COR-L47 (cell line): ENCODE measurements at places on chromosomes 2 and 18.

DNA sequence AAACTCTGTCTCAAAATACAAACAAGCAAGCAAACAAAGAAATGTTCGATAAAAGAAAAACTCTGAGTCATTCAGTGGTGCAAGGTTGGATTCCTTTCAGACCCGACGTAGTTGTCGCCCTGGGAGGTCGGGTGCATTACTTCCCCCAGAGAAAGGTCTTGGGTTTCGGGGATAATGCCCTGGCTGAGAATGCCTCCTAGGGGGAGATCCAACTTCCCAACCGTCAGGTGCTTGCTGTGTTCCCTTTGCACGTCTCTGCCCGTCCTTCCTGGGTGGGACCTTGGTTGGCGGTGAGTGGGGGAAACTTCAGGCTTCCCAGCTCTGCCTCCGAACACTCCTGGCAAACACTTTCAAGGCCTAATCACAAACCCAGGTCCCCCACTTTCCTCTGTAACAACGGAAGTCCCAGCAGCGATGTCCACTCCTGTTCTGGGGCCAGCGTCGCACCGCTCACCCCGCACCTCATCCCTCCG is 609 bp downstream of the TPGS2 start:
- peak; percentile 70 for DNase-seq

DNA sequence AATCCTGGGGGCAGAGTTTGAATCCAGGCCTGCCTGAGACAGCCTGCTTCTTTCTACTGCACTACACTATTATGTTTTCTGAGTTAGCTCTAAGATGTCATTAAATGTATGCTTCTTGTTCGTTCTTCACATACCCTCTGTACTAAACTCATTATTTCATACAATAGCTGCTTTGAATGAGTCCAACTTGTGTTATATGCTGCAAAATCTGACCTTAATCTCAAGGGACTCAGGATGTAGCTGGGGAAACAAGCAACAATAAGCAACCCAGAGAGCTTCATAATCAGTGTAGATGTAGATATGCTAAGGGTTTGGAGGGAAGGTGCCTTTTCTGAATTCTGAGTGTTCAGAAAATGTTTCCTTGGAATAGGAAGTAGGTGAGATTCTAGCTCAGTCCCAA is 14.4 kb downstream of the FMNL2 start:
- DNase-seq: no peak

- DNase-seq: no peak
These were observed 620.1 kb upstream of the GCFC2 start for GRCh38 chr2:76330865-76331264.

GRCh38 chr2:26243470-26244308 is 743 bp downstream of the HADHA start:
- no peak for DNase-seq

DNA sequence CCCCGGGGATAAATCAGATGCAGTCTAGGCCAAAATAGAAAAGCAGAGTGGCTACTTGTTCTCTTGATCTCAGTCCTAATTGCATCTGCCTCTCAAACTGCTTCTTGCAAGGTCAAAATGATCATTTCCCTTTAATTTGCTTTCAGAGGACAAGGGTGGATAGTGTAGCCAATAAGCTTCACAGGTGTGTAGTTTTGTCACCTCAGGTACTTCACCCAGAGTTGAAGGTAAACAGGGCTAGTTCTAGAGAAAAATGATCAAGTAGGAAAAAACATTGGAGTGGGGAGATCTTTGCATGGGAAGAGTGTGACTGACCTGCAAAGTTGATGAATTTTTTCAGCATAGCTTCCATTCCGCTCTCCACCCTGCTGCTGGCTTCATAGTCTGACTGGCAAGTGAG is 8.7 kb downstream of the ERICH2 start:
- DNase-seq: no peak

DNA sequence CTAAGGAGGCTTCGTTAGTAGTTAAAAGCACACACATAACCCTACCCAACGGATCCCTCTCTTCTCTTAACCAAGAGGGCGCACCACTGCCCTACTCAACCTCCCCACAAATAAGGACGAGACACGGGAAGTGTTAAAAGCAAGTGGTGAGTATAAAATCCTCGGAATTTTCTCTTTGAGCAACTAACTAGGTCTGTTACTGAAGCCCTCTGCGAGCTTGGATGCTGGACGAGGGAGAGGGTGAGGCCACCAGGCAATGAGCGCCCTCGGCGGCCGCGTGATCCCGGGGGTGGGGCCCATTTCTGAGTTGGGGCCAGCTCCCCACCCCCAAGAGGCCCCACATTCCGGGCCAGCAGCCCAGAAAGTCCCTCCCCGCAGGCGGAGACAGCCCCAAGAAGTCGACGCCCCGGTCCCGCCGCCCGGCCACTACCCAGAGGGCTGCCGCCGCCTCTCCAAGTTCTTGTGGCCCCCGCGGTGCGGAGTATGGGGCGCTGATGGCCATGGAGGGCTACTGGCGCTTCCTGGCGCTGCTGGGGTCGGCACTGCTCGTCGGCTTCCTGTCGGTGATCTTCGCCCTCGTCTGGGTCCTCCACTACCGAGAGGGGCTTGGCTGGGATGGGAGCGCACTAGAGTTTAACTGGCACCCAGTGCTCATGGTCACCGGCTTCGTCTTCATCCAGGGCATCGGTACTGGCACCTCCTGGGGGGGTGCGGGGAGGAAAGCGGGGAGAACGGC is at the start of gene CYBRD1:
CYBRD1 (plus strand) TSS at position 423 of the 736 bp plus-strand sequence; CDS start at position 495, 72 bp downstream.
- DNase-seq: no peak

- no peak for DNase-seq
These were observed 220.8 kb downstream of the ALK start for GRCh38 chr2:29700560-29700959.

DNA sequence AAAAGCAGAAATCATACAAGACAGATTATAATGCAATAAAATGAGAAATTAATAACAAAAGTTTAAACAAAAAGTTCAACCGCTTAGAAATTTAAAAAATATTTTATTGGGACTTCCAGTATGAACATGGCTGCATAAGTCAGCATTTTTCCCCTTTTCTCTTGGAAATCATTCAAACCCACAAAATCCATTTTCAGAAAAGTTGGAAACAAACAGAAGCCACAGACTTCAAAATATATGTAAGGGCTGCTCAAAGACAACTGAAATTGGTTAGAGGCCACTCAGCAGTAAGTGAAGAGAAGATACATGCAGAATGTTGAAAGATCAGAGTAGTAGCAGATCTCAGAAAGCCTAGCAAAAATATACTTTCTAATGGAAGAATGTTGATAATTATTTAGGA is 194.0 kb downstream of the DYSF start:
- no peak for DNase-seq

- DNase-seq: no peak
These were observed 28.2 kb upstream of the NARS1 start for GRCh38 chr18:57649556-57650500.

GRCh38 chr2:38390947-38391346 is 13.9 kb upstream of the ATL2 start:
- no peak for DNase-seq

DNA sequence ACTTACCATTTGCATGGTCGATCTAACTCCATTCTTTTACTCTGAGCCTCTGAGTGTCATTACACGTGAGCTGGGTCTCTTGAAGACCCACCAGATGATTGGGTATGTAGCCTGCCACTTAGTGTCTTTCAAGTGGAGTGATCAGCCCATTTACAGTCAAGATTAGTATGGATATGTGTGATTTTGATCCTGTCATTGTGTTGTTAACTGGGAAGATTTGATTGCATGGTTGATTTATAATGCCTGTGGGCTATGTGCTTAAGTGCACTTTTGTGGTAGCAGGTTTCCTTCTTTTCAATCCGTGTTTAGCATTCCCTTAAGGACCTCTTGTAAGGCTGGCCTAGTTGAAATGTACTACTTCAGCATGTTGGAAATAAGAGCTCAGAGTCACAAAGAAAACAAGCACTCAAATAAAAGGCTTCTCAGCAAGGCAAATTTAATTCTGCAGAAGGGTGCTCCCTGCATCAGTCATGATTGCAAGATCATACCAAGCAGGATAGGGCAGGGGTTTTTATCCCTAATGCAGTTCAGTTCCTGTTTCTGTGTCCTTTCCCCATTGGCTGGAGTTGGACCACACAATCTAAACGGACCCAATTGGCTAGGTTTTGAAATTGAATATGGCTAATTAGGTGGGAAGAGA is 230.7 kb upstream of the SYT4 start:
- DNase-seq: no peak

- no peak for DNase-seq
These were observed 12.7 kb downstream of the CYTIP start for GRCh38 chr2:157431176-157431575.

GRCh38 chr2:216498070-216498378 is 620 bp upstream of the RPL37A start:
- no peak for DNase-seq

- DNase-seq: no peak
These were observed 452.6 kb downstream of the CDH2 start for GRCh38 chr18:27724362-27724761.

DNA sequence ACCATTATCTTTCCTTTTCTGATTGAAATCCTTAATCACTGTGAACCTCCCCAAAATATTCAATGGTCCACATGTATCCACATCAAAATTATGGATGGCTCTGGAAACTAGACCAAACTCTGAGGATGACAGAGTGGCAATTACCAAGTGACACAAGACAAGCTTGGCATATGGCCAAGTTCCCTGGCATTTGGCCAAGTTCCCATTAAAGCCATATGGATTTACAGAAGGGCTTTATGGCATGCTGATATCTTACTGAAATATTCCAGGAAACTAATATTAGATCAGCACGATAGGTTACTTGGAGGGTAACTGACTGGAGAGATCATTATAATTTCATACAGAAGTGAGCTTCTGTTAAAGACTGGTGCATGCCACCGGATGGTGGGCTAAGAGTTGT is 21.9 kb upstream of the CERS6 start:
- DNase-seq: peak; percentile 89

GRCh38 chr2:165113414-165113813 is 90.4 kb downstream of the SCN3A start:
- no peak for DNase-seq
